ENCODE measurements at places on chromosomes 6 and 20.

- no peak overlapping the region for H3K27ac ChIP-seq
- H3K4me1 ChIP-seq: no peaks in the 10 kb centered on the region
- H3K27me3 ChIP-seq: no peaks in the 10 kb centered on the region
- H3K36me3 ChIP-seq: no peaks in the 10 kb centered on the region
These were observed 28.0 kb upstream of the TNFAIP3 start for GRCh38 chr6:137839076-137839475.

DNA sequence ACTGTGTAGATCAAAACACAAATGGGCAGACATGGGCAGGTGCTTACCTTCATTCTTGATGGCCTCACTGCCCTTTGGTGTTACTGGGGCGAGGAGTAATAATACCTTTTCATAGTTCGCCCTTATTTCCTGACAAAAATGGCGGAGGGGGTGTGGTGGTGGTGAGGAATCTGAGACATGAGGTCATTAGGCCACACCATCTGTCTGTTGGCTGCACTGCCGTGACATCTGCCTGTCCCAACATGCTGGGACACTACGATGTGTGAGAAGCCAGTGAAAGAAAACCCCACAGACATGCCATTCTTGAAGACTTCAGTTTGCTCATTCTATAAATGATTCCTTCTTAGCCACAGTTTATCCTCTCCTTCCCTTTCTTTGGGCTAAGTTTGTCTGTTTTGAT lies 13.4 kb upstream of the MAPRE1 start:
- H3K27me3 ChIP-seq: no peaks in the 10 kb centered on the region
- DNase-seq: no peak
- H3K27ac ChIP-seq: no peak overlapping the region
- no peaks in the 10 kb centered on the region for H3K4me1 ChIP-seq
- no peak overlapping the region for H3K4me3 ChIP-seq

- no peak for DNase-seq
- H3K36me3 ChIP-seq: no peaks in the 10 kb centered on the region
- no peaks in the 10 kb centered on the region for H3K4me1 ChIP-seq
- no peak overlapping the region for H3K27ac ChIP-seq
These were observed 60.5 kb upstream of the SAMD5 start for GRCh38 chr6:147447835-147448611.

GRCh38 chr20:17679941-17680835 lies 1.9 kb downstream of the RRBP1 start:
- H3K36me3 ChIP-seq: no peaks in the 10 kb centered on the region
- peaks cover 58% of the 10 kb centered on the region for H3K4me1 ChIP-seq
- H3K27ac ChIP-seq: peak overlapping the region; percentile 99
- H3K4me3 ChIP-seq: peak overlapping the region; percentile 88

GRCh38 chr6:35731414-35731735 lies 5.5 kb upstream of the ARMC12 start:
- H3K27me3 ChIP-seq: no peaks in the 10 kb centered on the region
- H3K36me3 ChIP-seq: no peaks in the 10 kb centered on the region
- peaks cover 53% of the 10 kb centered on the region for H3K4me1 ChIP-seq

DNA sequence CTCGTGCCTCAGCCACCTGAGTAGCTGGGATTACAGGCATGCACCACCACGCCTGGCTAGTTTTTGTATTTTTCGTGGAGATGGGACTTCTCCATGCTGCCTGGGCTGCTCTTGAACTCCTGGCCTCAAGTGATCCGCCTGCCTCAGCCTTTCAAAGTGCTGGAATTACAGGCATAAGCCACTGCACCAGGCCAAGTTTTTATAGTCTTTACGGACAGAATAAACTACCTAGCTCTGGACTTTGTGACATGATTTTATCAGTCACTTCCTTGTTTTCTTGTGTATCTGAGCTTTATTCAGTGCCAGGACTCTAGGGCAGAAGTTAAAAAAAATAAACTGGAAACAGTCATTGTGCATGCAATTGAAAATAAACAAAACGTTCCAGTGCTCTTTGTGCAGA lies 46.7 kb upstream of the RALGAPA2 start:
- H3K27ac ChIP-seq: peak overlapping the region; percentile 46
- DNase-seq: peak; percentile 23
- no peaks in the 10 kb centered on the region for H3K36me3 ChIP-seq
- no peaks in the 10 kb centered on the region for H3K27me3 ChIP-seq
- peaks cover 5% of the 10 kb centered on the region for H3K4me1 ChIP-seq

DNA sequence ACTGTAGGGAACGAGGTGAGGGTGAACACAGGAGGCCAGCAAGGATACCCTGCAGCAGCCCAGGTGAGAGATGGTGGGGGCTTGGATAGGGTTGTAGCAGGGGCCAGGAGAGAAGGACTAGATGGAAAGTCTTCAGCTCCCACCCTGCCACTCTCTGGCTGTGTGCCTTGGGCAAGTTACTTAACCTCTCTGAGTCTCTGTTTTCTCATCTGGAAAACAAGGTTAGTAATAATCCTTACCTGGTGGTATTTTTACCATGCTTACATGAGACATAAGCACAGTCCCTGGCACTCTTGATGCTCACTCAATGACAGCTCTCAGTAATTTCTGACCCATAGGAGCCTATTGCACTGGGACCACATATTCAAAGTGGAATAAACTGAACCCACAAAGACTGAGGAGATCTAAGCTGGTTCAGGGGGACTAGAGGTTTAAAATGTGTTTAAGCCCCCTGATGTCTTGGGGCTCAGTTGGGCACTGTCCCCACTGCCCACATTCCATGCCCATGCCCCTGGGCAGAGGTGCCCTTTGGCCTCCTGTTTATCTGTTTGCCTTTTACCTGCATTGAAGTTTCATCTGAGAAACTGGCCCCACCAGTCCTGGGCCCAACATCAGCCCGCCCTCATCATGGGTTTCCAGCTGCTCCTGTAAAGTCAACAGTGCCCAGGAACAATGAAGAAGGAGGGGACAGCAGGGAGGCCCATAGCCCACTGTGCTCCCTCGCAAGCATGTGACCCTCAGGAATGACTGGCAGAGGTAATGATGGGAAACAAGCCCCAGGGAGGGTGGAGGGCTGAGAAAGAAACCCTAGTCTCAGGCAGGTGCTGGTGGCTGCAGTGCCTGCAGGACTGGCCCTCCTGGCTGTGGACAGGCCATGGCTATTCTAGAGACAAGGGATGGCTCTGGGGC lies 104.0 kb downstream of the VEGFA start:
- H3K27me3 ChIP-seq: no peaks in the 10 kb centered on the region
- DNase-seq: peak; percentile 65
- H3K4me3 ChIP-seq: no peak overlapping the region
- H3K4me1 ChIP-seq: peaks cover 12% of the 10 kb centered on the region

DNA sequence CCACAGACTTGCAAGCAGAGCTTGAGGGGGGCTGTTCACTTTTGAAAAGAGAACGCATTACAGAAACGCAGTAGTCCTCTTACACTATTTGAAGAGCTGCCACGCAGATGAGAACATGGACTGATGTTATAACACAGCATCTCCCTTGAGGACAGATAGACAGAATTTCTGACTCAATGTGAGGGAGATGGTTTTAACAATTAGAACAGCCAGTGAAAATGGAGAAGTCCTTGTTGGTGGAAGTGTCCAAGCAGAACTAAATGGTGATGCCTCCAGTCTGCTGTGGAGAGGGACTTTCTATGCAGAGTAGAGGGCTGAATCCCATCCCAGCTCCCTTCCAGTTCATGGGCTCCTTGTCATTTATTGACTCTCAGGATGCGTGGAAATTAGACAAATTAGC lies 100.0 kb downstream of the RREB1 start:
- no peaks in the 10 kb centered on the region for H3K4me1 ChIP-seq
- DNase-seq: no peak
- no peaks in the 10 kb centered on the region for H3K36me3 ChIP-seq
- H3K27me3 ChIP-seq: no peaks in the 10 kb centered on the region

DNA sequence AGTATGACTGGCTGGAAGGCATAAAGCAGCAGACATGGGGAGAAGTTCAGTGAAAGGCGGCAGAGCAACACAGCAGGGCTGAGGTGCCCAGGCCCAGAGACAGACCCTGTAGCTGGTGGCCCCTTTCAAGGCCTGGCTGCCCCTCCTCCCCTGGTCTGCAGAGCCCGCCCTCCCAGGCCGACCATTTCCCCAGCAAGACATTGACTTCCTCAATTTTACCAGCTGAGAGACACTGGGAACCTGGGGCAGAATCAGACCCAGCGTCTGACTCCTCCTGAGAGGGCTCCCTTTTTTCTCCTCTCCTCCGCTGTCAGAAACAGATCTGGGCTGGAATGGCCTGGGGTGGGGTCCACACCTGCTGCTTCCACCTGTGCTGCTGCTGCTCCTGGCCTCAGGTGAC lies at the start of gene TREML4:
Gene TREML4 (plus strand): TSS at position 254 of the 400 bp plus-strand sequence. CDS start 79 bp downstream, at position 333.
- H3K4me3 ChIP-seq: no peak within 1 kb of the TSS
- no peak for DNase-seq
- H3K27ac ChIP-seq: no peak within 1 kb of the TSS
- H3K4me1 ChIP-seq: no peaks in the 10 kb centered on the region

All from hepatocyte (in vitro differentiated cells).